ENCODE measurements at places on chromosomes 1 and 21. TPM values are rescaled to one million over a fixed set of nuclear protein-coding genes. Genes with fewer than 3 reads are reported as not detected.

- no peak for DNase-seq
Observed at GRCh38 chr1:228778466-228778865, 43.2 kb downstream of the RHOU start.

RGS8 gene
- not detected for total RNA-seq

DNA sequence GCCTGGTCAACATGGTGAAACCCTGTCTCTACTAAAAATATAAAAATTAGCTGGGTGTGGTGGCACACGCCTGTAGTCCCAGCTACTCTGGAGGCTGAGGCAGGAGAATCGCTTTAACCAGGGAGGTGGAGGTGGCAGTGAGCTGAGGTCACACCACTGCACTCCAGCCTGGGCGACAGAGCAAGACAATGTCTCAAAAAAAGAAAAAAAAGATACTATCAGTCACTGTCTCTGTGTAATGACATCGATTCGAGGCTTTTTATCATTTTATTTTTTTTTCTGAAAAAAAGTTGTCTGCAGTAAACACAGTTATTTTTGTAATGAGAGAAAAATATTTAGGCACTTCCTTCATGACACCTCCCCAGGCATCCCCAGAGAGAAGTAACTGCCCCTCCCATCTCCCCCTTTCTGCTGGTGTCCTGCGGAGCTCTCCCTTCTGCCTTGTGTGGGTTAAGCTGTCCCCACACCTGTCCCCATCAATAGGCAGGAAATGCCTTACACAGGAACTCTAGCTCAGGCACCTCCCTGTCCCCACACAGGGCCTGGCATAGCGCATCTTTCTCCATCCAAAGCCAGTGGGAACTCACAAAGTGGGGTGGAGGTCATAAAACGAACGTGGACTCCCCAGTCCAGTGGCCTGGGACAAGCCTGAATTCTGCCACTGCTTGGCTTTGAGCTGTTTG is 132.0 kb downstream of the SYF2 start:
- DNase-seq, result no peak

AQP10 gene
- 0.13 TPM for total RNA-seq

DNA sequence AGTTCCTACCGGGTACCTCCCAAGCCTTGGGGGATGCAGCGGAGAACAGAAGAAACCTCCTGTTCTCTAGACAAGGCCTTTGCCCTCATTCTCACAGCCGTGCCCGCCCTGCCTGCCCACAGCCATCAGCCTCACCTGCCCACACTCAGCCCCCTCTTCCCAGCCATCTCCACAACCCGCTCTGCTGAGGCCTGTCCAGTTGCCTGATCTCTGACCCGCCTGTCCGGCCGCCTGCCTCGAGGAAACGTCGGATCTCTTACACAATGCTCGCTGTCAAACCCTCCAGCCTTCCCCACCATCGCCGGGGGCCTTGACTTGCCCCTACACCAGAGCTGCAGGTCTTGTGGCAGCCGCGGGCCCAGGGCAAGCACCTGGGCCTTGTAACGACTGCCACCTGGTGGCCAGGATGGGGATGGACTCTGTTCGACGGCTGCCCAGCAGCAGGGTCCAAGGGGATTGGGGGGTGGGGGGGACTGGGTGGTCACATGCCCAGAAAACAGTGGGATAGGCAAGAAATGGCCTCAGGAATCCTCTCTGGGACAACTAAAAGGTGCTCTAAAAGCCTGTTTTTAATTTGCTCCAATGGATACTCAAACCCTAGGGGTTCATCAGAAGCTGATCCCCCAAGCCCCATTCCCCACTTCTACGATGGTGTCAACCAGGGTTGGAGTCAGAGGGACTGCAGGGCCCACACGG is 31.0 kb downstream of the SLC45A1 start:
- no peak for DNase-seq

MRPS15 gene
- 102 TPM for total RNA-seq

DNA sequence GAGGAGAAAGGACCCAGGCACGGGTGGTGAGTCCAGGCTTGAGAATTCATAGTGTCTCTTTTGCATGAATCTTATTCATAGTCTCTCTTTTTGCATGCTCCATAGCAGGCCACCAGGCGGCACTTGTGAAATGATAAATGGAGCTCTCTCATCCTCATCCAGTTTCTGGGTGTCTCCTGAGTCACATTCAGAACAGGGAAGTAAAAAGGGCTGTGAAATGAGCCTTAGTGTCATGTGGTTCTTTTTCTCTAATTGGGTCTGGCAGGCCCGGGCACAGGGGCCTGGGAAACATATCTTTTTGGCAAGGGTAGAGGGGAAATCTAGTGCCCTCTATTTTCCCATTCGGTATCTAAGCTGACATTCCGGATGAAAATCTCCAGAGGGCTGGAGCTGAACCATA is 19.1 kb upstream of the NCF2 start:
- no peak for DNase-seq

DNA sequence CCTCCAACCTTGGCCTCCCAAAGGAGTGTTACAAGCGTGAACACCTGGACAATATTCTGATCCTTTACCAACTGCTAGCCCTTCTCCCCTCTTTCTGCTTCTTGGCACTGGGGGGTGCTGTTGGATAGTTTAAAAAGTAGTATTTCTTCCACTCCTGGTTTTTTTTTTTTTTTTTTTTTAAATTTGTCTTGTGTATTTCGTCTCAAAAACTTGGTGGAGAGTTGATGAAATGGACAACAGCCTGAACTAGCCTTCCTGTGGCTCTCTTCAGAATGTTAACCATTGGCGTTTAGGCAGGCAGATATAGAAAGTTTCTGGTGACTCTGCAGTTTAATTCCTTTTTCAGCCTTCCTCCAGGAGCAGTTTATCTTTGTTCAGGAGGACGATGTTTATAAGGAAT is 69.7 kb upstream of the USP24 start:
- no peak for DNase-seq

DNA sequence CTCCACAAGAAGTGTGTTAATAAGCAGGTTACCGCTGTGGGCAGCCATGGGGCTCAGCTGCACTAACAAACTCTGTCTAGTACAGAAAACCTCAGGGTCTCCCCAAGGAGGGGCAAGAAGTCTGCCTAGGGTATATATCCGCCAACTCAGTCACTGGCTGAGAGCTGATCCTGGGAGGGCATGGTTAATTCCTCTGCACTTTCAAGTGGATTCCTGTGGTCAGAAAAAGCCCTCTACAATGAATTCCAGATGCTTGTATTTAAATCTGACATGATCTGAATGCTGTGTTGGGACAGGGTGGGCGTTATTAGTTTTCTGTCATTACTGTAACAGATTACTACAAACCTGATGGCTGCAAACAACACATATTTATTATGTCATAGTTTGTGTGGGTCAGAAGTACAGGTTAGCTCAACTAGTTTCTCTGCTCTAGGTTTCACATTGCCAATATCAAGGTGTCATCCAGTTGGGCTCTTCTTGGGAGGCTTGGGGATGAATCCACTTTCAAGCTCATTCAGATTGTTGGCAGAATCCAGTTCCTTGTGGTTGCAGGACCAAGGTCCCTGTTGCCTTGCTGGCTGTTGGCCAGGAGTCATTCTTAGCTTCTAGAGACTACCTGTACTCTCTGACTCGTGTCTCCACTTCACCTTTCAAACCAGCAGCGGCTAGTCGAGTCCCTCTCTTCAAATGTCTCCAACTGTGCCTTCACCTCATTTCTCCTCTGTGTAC is 8.0 kb upstream of the SELE start:
- DNase-seq, result no peak

DNA sequence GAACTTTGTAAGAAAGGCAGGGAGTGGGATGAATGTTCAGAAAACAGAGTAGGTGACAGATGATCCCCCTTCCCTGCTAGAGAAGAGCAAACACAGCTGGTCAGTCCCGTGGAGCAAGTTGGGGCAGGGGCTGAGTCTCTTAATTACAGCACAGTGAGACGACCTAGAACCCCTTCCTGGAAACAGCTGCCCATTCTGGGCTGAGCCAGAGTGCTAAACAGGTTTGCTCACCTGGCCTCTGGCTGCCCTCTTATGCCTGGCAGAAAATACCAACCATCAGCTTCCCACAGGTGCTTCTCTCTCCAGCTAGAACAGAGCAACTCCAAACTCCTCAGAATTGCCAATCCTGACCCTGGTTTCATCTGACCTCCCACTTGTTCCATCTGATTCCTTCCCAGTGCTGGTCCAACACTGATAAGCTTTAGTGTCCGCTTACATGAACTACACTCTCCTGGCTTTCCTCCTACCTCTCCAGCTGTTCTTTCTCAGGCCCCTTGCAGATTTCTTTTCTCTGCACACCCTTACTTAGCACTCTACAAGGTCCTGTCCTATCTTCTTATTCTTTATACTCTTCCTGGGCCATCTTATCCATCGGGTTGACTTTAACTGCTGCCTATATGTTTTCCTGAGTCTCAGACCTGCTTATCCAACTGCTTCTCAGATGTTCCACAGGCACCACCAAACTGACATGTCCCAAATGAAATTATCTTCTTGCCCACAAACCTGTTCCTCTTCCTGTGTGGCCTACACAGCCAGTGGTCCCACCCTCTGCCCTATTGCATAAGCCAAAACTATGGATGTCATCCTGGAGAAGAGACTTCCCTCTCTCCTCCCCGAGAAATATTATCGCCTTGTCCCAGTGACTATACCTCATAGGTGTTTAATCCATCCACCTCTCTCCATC is 22.6 kb upstream of the COL9A2 start:
- no peak for DNase-seq

BLACAT1 gene
- total RNA-seq, result not detected

DNA sequence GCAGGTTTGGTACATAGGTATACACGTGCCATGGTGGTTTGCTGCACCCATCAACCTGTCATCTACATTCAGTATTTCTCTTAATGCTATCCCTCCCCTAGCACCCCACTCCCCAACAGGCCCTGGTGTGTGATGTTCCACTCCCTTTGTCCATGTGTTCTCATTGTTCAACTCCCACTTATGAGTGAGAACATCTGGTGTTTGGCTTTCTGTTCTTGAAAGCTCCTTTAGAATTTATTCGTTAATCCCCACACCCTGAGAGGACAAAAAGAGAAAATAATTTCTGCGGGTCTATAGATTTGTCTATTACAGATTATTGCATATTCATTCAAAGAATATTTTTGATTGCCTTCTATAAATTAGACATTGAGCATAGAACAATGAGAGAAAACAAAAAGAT is 455.5 kb downstream of the PLPP3 start:
- no peak for DNase-seq

DNA sequence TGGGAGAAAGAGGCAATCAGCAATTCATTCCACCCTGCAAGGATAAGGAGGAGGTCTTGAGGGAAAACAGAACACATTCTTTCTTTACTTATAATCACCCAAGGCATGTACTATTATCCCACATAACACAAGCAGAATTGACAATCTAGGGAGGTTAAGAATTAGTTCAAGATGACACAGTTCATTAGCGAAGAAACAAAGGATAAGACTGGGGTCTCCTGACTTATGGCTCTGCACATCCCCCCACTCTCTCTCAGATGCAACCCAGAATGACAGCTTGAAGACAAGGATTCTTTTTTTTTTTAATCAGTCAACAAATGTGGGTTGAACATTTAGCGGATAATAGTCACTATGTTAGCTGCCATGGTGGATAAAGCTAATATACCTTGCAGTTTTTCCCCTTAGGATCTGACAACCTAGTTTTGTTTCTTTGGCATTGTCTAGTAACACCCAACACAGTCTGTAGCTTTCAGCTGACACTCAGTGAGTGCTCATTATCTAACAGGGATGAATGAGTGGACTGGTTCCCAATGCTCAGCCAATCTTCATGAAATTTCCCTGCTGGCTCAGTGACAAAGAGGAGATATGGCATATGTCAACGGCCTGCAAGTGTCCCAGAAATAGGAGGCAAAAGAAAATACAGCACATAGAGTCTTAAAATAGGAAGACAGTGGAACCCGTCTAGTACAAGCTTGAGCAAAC is 35.1 kb downstream of the RXRG start:
- no peak for DNase-seq

DNA sequence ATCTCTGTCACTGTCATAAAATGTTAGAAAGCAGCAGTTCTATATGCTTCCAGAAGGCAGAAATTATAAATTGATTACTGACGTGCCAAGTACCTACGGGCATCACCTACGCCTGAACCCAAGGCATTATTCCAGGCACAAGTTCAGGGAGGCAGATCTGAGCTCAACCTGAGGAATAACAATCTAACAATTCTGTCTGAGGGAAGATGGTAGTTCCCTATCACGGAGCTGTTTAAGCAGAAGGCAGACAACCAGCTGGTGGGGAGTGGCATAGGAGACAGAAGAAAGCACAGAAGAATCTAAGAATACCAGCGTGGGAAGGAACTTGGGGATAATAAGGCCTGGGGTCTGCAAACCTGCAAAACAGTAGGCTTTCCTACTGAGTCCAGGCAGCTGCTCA is 40.4 kb downstream of the SLC9A1 start:
- no peak for DNase-seq

GRCh38 chr1:201391651-201392511 is 7.2 kb downstream of the LAD1 start:
- DNase-seq, result no peak

IFI44L gene
- total RNA-seq, result 4.7 TPM

DNA sequence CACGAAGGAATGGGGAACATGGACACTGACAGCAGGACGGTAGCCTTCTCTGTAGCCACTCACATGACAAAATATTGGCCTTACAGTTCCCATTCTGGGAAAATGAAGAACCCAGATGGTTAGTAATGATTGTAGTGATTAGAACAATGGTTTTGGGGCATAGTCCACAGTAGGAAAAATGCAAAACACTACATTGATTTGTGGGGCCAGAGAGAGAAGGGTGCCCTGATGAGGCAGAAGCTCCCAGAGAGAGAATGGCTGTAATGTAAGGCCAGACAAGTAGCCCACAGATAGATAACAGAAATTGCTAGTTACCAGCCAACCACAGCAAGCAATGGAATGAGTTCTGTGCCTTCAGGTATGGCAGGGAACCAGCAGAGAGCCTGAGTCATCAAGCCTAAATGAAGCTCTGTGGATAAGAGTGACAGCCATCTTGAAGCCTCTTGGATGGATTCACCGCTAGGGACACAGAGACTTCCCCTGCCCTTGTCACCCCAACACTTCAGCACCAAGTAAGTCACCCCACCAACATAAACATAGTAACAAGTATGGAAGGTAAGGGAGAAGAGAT is 206.1 kb downstream of the BACH1 start:
- DNase-seq, result no peak

LCE1B gene
- not detected for total RNA-seq

DNA sequence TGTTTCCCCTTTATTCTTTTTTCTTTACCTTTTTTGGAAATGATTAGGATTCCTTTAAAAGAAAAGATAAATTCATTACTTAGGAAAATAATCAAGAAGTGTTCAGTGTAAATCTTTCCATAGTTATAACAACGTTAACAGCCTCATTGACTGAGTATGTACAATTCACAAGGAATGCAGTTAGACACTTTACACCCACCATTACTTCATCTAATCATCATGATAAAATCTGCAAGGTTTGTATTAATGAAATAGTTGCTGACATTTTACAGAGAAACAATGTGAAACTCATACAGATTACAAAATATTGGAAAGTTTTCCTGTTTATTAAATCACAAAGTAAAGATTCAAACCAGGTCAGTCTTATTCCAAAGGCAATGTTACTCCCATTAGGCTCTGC is 59.3 kb upstream of the NEGR1 start:
- DNase-seq, result no peak

CASQ1 gene
- not detected for total RNA-seq

All from pulmonary artery endothelial cell (primary cell).